ENCODE measurements at places on chromosomes 2 and 18.

DNA sequence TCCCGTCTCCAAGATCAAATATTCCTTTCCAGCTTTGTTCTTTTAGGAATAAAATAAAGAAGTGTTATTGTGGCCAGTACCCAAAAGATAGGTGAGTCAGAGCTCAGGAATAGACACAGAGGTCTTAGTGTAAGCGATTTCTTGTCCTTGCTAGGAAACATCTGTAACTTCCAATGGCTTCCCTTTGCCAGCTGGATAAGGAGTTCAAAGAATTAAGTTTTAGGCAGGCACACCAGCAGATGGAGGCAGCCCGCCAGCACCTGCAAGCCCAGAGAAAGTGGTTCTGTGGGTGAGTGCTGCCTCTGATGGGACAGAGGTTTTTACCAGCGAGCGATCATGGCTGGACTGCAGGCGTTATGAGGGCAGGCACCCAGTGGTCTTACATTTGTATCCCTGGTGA lies 125.4 kb downstream of the MGAT5 start:
- no peak for DNase-seq

- no peak for DNase-seq
These were observed 31.1 kb upstream of the GMCL1 start for GRCh38 chr2:69798290-69798908.

DNA sequence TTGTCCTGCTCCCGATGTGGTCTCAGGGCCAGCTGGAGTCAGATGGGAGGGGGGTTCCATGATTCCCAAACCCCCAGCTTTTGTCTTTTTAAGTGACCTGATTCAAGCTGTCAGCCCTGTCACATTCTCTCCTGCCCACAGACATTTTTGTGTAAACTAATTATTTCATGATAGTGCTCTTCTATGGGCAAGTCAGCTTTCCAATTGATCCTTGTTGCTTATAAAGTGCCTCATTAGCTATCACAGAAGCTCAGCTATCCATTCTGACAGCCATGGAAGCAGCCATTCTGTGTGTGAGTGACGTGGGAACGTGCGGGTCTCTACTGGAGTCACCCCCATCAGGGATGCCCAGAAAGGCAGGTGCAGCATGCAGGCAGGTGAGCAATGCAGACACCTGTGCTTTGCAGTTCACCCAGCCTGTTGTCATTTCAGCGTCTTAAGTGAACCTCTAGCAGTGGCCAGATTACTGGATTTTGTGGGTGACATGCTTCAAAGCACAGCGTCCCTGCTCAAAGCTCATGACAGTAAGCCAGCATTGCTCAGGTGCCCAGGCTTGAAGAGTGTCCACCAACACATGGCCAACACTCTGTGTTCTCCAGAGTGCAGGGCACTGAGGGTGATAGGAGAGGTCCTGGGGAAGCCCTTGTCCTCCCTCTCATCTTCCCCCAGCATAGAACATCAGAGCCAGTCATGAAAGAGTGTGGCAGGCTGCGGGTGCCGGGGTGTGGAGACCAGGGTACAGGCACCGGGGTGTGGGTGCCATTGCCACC lies 162.1 kb upstream of the SH3BP4 start:
- no peak for DNase-seq

DNA sequence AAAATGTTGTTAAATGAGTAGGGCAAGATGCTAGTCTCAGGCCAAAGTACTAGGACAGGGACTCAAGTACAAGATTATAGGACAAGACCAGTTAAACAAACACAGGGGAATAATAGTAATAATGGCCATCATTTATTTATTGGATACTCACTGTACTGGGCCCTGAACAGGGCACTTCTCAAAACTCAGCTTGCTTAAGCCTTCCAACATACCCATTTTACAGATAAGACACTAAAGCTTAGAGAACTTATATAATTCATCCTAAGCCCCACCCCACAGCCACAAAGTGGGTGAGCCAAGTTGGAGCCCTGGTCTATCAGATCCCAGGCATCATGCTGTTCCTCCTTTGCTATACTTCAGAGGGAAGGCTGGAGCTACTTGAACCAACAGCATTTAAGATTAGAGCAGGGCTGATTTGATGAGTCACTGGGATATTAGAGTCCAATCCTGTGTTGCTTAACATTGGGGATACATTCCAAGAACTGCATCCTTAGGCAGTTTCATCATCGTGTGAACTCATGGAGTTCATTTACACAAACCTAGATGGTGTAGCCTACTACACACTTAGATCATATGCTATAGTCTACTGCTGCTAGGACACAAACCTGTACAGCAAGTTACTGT lies 153.6 kb downstream of the MTCL1 start:
- DNase-seq, result no peak

DNA sequence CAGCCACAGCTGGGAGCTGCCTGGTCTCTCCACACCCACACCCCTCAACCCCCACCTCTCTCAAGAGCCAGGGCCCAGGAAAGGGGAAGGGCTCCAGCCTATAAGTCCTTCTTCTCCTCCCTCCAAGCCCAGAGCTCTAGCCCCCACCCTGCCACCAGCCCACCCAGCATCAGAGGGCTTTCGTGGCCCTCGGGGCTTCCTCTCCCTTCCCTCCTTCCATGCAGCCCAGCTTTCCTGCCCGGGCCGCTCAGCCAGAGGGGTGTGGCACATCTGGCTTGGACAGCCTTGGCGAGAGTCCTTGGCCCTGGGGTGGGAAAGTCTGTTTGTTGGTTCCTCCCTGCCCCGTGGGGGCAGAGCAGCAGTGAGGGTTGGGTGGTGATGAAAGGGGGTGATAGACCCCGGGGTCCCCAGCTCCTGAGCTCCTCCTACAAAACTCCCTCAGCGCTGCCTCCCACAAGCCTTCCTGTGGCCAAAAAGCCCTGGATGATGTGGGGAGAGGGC lies 7.0 kb downstream of the TNS1 start:
- DNase-seq, result no peak

GRCh38 chr2:24969784-24970183 lies 2.0 kb downstream of the DNAJC27 start:
- DNase-seq, result no peak

- DNase-seq, result no peak
These were observed 31.7 kb downstream of the TMEM178A start for GRCh38 chr2:39697454-39697853.

GRCh38 chr2:2719015-2719414 lies 387.9 kb upstream of the MYT1L start:
- DNase-seq, result no peak

DNA sequence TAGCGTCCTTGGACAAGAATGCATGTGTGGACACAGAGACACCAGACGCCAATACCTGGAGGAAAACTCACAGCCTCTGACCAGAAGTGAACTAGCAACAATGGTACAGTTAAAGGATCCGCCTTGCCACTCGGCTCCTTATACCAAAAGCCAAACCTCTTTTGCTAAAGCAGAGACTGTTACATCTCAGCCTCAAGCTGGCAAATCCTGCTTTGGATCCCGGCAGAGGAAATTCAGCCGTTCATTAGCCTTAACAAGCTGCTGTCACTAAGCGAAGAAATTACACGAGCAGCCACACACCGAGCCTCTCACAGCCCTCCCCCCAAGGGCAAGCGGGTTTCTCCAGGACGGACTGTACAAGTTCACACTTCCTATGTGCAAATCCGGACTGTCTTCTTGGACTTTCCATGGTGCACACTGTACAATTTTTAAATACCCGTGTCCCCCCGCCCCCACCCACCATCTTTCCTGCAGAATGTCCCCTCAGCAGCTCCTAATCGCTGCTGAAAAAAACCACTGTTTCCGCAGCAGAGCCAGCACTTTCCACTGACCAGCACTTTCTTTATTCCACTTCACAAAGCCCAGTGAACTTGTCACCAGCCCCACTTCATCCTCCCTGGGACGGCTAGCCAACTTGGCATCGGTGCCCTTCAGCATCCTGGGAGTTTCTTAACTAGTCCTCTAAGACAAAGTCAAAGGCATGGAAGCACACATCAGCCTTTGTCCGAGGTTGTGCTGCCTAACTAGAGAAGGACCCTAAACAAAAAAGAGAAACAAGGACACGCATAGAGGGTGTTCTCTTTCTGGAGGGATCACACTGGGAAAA lies 1.5 kb downstream of the KLF7 start:
- DNase-seq, result no peak

DNA sequence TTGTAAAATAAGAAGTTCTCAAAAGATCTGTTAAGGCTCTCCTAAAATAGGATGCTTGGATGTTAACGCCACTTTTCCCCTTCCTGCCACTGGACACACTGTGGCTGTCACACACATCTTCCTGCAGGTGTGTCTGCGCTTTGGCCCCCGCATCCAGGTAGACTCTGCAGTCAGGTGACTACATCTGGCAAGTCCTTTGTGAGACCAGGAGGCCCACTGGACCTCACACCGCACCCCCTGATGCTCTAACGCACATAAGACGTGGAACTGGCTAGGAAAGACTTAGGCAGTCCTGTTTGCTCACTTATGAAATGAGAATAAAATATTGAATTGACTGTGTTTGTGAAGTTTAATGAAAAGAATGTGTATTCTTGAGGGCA lies 67.6 kb upstream of the PXDN start:
- no peak for DNase-seq

DNA sequence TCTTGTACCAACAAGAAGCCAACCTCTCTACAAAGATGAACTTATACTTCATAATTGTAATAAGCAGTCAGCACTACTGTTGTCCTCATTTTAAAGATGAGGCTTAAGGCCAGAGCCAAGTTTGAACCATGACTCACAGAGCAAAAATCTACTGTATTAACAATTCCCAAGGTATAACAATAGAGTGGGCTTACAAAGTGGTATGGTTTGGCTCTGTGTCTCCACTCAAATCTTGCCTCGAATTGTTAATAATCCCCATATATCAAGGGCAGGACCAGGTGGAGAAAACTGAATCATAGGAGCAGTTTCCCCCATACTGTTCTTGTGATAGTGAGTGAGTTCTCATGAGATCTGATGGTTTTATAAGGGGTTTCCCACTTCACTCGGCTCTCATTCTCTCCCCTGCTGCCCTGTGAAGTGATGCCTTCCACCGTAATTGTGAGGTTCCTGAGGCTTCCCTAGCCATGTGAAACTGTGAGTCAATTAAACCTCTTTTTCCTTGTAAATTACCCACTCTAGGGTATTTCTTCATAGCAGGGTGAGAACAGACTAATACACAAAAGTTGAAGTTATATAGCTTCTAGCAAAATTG lies 19.5 kb downstream of the MRPL44 start:
- DNase-seq, result no peak

DNA sequence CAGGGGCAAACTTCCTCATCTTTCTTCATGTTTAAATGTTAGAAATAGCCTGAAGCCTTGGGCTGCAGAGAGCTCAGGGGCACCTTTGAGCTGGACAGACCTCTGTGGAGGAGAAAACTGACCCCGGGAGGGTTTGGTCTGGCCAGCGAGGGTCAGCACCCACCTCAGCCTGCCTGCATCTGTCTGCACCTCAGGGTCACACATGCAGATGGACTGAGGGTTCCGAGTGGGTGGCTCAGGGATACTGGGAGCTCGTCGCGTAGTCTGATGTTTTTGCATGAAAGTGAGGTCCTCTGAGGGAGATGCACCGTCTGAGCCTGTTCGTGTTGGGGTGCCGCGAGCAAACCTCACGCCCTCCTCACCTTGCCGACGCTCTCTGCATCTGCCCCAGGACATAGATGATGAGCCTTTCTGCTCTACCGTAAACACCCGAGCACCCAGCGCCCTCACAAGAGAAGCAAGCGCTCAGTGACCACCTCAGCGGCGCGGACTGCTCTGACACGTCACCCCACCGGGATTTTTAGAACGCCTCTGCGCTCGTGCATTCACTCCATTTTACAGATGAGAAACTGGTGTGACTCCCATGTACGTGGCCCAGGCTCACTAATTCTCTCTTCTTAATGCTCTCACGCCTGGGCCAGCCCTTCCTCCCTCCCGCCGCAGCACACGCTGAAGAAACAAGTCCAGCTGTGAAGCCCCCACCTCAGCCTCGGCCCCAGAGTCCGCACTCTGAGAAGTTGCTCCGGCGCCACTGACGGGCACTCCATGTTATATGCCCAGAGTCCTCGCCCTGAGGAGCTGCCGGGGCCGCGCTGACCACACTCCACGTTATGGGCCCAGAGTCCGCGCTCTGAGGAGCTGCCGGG lies 9.5 kb downstream of the KCNG2 start:
- DNase-seq, result no peak

GRCh38 chr2:42792087-42792582 lies 248 bp downstream of the HAAO start:
- no peak for DNase-seq

- no peak for DNase-seq
These were observed 9.4 kb upstream of the GBX2 start for GRCh38 chr2:236177604-236177966.

DNA sequence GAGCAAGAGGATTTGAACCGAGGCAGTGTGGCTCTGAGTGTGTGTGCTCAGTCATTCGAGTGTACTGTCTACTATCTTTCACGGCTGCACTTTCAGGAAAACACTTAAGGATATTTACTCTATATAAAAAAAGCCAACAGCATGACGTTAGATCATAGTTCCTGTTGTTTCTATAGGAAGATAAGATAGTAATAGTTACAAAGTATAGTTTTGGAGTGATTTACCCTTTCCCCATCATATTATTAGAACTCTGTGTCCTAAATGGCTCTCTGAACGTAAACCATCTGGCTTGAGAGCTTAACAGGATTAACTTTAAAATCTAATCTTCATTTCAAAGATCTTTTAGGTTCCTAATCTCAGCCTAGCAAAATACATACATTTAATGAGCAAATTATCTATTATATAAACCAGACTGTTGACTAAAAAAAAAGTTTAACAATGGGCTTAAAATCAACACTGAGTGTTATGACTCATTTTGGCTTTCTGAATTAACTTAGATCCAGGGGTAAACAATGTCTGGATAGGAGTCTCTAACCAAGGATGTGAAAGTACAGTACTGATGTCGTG lies 150.3 kb upstream of the DNMT3A start:
- no peak for DNase-seq

DNA sequence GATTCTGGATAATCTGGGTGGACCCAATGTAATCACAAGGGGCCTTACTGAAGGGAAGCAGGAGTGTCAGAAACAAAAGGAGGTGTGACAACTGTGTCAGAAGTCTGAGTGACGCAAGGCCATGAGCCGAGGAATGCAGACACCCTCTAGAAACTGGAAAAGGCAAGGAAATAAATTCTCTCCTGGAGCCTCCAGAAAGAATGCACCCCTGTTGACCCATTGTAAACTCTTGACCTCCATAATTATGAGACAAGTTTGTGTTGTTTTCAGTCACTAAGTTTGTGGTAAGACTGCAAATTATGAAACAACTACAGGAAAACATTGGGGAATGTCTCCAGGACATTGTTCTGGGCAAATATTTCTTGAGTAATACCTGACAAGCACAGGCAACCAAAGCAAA lies 47.3 kb upstream of the B3GNT7 start:
- DNase-seq, result no peak

- no peak for DNase-seq
These were observed 13.5 kb downstream of the CREB1 start for GRCh38 chr2:207543272-207543671.

- no peak for DNase-seq
These were observed 150.6 kb downstream of the MYCN start for GRCh38 chr2:16090650-16091575.
